ENCODE measurements at places on chromosomes 13 and 19.

- DNase-seq: no peak
Measured at GRCh38 chr19:42467183-42467760, 24.5 kb upstream of the CXCL17 start.

DNA sequence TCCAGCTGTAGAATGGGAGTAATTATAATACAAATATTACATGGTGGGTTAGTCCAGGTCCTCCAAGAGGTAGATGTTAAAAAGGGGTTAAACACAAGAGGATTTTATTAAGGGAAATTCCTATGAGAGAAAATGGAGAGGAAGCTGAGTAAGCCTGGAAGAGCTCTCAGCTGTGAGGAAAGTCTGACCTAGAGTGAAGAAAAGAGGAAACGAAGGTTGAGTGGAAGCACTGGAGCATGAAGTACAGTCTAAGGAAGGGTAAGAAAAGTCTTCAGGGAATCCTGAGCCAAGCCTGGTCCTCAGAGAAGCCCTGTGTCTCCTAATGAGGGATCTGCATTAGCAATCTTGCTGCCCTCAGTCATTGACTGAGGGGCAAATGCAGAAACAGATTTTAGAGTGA, 506.2 kb downstream of the GPC5 start:
- no peak for DNase-seq

DNA sequence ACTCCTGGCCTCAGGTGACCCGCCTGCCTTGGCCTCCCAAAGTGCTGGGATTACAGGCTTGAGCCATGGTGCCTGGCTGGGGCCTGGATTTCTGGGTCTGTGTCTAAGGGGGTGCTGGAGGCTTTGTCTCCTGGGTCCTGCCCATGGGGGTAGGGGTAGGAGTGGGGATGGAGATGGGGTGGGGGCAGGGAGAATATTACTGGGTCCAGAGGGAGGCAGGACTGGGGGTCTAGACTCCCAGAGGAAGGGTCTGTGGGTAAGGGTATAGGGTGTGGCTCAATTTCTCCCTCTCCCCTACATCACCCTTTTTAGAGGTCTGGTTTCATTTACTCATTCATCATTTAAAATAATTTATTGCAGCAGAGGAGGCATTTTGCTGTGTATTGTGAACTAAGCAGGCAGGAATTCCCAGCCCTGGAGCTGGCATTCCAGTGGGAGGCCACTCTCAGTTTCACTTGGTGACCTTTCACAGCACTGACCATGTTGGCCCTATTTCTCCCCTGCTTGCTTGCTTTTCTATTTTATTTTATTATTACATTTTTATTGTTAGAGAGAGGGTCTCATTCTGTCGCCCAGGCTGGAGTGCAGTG, 810 bp upstream of the NFKBID start:
- no peak for DNase-seq

- DNase-seq: peak; percentile 2
Measured at GRCh38 chr13:100347968-100348367, 240.6 kb downstream of the GGACT start.

DNA sequence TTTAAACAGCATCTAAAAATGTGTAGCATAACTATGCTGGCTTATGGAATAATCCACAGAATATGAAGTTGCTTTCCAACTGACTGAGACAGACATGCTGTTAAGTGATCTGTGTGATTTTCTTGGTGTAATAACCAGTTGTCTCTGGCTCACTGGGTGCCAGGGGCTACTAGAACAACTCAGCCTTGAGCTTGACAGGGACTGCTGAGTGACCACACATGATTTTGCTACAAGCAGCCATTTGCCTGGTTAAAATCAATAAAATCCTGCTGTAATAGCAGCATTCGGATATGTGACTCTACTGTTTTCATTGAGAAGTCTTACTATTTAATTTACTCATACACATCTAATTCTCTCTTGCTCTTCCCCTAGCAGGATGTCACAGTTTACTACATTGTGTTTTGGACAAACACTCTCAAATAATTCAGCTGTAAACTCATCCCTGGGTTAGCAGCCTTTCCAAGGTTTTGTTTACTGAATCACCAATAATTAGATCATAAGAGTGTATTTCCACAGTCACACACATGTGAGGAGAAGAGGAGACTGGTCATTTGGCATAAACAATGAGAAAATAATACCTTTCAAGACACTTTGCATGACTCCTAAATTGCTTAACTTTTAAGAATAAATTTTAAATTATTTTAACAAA, 426.2 kb downstream of the PCDH9 start:
- no peak for DNase-seq

DNA sequence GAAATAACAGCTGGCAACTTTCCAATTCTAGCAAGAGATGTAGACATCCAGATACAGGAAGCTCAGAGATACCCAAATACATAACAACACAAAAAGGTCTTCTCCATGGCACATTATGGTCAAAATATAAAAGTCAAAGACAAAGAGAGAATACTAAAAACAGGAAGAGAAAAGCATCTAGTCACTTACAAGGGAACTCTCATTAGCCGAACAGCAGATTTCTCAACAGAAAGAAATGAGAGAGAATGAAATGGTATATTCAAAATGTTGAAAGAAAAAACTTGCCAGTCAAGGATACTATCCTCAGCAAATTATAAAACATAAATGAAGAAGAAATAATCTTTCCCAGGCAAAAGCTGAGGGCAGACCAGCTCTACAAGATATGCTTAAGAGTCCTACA, 12.4 kb downstream of the ZNF780A start:
- no peak for DNase-seq

DNA sequence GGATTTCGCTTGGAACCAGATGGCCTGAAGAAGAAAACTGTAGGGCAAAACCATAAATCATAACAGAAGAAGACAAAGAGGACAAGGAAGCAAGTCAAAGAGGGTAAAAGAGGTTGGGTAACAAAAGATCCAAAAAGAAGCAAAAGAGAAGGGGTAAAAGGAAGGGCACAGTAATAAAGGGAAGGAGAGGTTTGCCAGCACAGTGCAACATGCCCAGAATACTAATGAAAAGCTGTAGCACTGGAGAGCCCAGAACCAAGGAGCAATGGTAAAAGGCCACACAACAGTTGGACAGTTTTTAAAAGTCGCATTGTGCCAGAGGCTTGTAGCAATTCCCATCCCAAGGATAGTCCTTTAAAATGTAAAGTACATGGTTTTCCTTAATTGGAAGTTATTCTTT, 506.6 kb downstream of the PCDH9 start:
- DNase-seq: no peak

Data from NCI-H774 (cell line).